ENCODE measurements at places on chromosomes 16 and 17. TPM values are rescaled to one million over a fixed set of nuclear protein-coding genes. Genes with fewer than 3 reads are reported as not detected.

DNA sequence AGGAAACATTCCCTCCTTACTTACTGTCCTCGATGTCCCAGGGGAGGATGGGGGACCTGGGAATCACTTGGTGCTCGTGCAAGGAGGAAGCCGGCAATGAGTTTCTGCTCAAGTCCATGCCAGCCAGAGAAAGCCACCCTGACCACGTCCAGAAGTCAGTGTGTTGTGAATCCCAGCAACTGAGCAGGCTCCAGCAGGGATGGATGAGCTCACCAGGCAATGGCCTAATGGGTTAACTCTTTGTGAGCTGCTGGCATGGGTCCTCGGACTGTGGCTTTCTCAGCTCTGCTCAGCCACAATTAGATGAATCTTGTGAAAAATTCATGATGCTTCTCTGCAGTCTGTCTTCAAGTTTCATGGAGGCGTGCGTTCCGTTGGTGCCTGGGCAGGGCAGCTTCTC is at the start of gene PIRT:
Gene PIRT, minus strand, starts transcription at position 167 of the 400 bp plus-strand sequence. CDS start 12,442 bp downstream, outside the sequence.
- 0 out of 2 replicates have a peak, but pooled peaks cover 1% of the 10 kb centered on the region for H3K27me3 ChIP-seq
- no peak for DNase-seq
- no peaks in the 10 kb centered on the region for H3K4me1 ChIP-seq
- H3K27ac ChIP-seq, result no peak within 1 kb of the TSS
- no peaks in the 10 kb centered on the region for H3K36me3 ChIP-seq

Gene STAC2
- not detected for total RNA-seq

DNA sequence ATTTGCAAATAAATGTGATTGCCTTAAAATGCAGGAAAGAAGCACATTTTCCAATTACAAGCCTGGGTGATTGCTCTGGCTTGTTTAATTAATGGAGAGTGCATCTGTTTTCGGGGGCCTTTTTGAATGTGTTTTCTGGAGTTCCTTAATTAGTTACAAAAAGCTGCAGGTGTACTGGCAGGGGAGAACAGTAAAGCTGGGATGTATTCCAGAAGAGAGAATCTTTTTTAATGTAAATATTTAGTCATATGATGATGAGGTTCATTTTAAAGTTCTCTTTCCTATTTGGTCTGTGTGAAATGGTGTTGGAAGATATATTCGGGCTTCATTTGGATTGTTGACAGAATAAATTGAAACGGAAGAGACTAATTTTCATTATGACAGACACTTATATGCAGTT is 70.9 kb upstream of the N4BP1 start:
- no peaks in the 10 kb centered on the region for H3K27me3 ChIP-seq
- H3K4me3 ChIP-seq, result no peak overlapping the region
- DNase-seq, result no peak
- no peaks in the 10 kb centered on the region for H3K4me1 ChIP-seq
- H3K27ac ChIP-seq, result no peak overlapping the region
- no peaks in the 10 kb centered on the region for H3K36me3 ChIP-seq

- no peaks in the 10 kb centered on the region for H3K27me3 ChIP-seq
- no peak overlapping the region for H3K27ac ChIP-seq
- H3K4me1 ChIP-seq, result no peaks in the 10 kb centered on the region
- no peak overlapping the region for H3K4me3 ChIP-seq
These were observed 435.0 kb downstream of the MAF start for GRCh38 chr16:79165506-79165905.

- peaks cover 34% of the 10 kb centered on the region for H3K4me1 ChIP-seq
- H3K27ac ChIP-seq, result no peak overlapping the region
- H3K4me3 ChIP-seq, result no peak overlapping the region
- H3K36me3 ChIP-seq, result no peaks in the 10 kb centered on the region
These were observed 337.9 kb downstream of the GRIN2A start for GRCh38 chr16:9844361-9844760.

Gene DHRS7C
- not detected for total RNA-seq

DNA sequence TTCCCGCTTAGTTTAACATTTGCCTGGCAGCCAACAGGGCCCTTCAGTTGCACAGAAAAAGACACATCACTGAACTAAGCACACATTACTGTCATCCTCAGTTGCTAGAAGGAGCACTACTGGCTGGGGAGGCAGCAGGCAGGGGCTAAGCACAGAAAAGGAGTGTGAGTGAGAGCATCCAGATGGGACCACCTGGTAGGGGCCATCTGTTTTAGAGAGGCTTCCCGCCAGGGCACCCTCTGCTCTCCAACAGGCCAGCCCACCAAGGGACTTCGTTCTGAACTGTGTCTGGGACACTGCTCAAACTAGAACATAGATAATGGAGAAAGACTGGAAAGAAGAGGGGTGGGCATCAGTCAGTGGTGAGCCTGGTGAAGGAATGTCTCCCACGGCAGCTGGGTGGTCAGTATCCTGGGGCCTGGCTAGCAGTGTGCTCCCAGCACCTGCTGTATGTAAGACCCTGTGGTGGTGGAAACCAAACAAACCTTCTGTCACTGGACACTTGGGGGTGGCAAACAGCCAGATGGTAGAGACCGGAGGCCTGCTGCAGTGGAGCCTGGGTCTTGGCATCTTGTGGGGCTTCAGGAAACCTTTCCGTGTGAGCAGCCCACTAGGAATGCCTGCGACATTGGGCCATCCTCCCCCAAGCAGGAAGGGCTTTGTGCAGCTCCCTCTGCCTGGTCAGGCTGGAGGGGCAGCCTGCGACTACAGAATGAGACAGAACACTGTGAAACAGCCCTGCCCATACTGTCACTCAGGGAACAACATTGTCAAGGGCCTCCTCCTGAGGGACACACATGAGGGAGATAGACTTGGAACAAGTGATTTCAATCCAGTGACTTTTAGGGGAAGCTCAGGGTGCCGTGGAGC is 12.8 kb upstream of the RANGRF start:
- H3K27me3 ChIP-seq, result no peaks in the 10 kb centered on the region
- no peaks in the 10 kb centered on the region for H3K4me1 ChIP-seq
- DNase-seq, result no peak
- no peak overlapping the region for H3K27ac ChIP-seq
- H3K36me3 ChIP-seq, result no peaks in the 10 kb centered on the region

Gene TNP2
- not detected for total RNA-seq

- no peak for DNase-seq
- H3K27ac ChIP-seq, result peak overlapping the region; percentile 99
- H3K36me3 ChIP-seq, result no peaks in the 10 kb centered on the region
These were observed 586 bp downstream of the UBALD2 start for GRCh38 chr17:76265624-76266243.

- H3K36me3 ChIP-seq, result peaks cover 8% of the 10 kb centered on the region
- no peak overlapping the region for H3K4me3 ChIP-seq
- no peaks in the 10 kb centered on the region for H3K27me3 ChIP-seq
- no peaks in the 10 kb centered on the region for H3K4me1 ChIP-seq
- no peak for DNase-seq
These were observed 24.0 kb downstream of the TMC6 start for GRCh38 chr17:78104540-78104941.

- peaks cover 2% of the 10 kb centered on the region for H3K4me1 ChIP-seq
- no peak overlapping the region for H3K27ac ChIP-seq
- no peak for DNase-seq
- H3K4me3 ChIP-seq, result no peak overlapping the region
These were observed 383.2 kb downstream of the GRIN2A start for GRCh38 chr16:9798952-9799580.

DNA sequence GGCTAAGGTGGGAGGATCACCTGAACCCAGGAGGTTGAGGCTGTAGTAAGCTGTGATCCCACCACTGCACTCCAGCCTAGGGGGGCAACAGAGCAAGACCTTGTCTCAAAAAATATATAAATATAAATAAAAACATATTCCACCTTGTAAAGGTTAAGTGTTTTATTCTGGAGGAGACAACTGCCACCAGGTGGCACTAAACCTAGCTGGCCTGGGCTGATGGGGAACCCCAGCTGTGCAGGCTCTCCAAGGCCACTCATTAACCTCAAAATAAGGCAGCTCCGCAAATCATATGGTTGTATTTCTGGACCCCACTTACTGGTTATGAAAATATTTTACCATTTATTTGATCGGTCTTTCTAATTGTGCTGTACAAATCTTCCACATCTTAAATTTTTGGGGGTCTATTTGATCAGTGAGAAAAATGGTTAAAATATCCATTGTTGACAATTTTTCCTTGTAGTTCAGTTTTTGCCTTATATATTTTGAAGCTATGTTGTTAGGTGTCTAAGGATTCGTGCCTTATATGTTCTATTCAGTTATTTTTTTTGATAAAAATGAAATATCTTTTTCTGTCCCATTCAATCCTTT is 8.5 kb upstream of the ICAM2 start:
- no peaks in the 10 kb centered on the region for H3K36me3 ChIP-seq
- no peak overlapping the region for H3K27ac ChIP-seq
- H3K4me1 ChIP-seq, result peaks cover 3% of the 10 kb centered on the region
- DNase-seq, result no peak

Gene IGF2BP1
- total RNA-seq, result 2.4 TPM

DNA sequence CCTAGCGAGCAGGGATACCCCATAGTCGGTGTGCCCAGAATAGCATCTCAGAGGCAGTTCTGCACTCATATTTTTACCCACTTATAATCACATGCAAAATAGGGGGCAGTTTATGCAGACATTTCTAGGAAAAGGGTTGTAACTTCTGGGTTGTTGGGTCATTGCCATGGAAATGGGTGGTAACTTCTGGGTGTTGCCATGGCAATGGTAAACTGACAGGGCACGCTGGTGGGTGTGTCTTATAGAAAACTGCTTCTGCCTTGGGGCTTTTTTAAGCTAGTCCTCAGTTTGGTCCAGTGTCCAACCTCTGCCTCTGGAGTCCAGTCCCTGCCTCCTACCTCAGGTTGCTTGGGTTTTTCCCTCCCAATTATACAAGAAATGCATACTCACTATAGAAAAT is 7.4 kb upstream of the SPAG9 start:
- H3K27ac ChIP-seq, result no peak overlapping the region
- peaks cover 10% of the 10 kb centered on the region for H3K4me1 ChIP-seq
- DNase-seq, result no peak
- H3K4me3 ChIP-seq, result no peak overlapping the region
- H3K36me3 ChIP-seq, result no peaks in the 10 kb centered on the region

DNA sequence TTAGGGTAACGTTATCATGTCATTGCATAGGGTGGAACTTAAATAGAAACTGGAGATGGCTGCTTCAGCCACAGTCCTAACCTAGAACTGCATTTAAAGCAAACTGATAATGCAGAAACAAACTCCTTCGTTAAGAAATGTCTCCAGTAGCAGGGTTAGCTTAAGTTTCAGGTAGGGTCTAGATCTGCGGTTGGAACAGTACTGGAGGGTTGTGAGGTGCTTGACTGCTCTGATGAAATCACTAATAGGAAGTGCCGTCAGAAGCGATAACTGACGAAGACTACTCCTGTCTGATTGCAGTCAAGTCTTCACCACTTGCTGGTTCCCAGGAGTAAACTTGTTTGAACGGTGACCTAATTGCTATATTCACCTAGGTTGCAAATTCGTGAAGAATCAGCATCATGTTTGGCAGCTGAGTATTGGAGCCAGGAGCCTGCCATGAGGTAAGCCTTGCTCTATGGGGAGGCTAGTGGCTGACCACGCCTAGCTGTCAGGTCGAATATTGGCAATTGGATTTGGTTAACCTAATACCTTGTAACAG is 24.5 kb downstream of the TRPV2 start:
- peaks cover 20% of the 10 kb centered on the region for H3K36me3 ChIP-seq
- peak overlapping the region; percentile 79 for H3K27ac ChIP-seq
- peak overlapping the region; percentile 97 for H3K4me3 ChIP-seq
- no peak for DNase-seq

DNA sequence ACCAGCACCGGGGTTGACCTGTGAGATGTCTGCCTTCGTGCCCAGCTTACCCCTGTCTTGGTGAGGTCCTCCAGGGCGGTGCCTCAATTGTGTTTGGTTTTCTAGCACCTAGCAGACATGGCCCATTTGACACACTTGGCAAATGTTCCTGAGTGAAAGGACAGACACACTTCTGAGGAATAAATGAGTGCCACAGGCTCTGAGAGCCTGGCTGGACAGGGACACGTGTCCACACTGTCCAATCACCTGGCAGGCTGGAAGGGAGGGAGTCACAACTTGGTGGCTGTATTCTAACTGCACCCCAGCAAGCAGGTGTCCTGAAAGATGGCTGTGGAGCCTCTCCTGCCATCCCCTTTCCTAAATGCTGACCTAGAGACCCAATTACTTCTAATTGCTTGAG is 7.4 kb downstream of the MAP3K14 start:
- DNase-seq, result no peak
- H3K27ac ChIP-seq, result peak overlapping the region; percentile 59
- no peaks in the 10 kb centered on the region for H3K27me3 ChIP-seq
- H3K36me3 ChIP-seq, result peaks cover 18% of the 10 kb centered on the region
- no peak overlapping the region for H3K4me3 ChIP-seq

- H3K4me1 ChIP-seq, result no peaks in the 10 kb centered on the region
- no peaks in the 10 kb centered on the region for H3K36me3 ChIP-seq
- no peaks in the 10 kb centered on the region for H3K27me3 ChIP-seq
- no peak overlapping the region for H3K27ac ChIP-seq
These were observed 512.0 kb downstream of the NPIPA7 start for GRCh38 chr16:16890964-16891363.

GRCh38 chr17:40402668-40403067 is 15.0 kb downstream of the TOP2A start:
- H3K36me3 ChIP-seq, result peaks cover 6% of the 10 kb centered on the region
- no peak overlapping the region for H3K4me3 ChIP-seq
- DNase-seq, result no peak
- no peaks in the 10 kb centered on the region for H3K4me1 ChIP-seq

DNA sequence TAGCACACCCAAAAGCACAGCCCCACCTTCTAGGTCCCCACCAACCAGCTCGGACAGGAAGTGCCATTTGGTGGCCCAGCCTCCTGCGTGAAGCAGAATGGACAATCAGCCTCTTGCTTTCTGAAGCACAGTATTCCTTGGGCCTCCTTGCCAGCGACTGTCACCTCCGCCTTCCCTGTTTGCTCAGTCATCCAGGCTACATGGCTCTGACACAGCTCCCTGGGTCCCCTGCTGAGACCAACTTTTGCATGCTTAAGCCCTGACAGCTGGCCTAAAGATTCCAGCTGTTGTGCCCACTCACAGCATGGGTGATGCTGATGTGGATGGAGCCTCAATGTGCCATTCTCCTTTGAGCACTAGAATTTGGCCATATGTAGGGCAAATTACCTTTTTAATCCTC is 4.5 kb upstream of the CACNG5 start:
- no peaks in the 10 kb centered on the region for H3K27me3 ChIP-seq
- H3K27ac ChIP-seq, result no peak overlapping the region
- no peaks in the 10 kb centered on the region for H3K4me1 ChIP-seq

DNA sequence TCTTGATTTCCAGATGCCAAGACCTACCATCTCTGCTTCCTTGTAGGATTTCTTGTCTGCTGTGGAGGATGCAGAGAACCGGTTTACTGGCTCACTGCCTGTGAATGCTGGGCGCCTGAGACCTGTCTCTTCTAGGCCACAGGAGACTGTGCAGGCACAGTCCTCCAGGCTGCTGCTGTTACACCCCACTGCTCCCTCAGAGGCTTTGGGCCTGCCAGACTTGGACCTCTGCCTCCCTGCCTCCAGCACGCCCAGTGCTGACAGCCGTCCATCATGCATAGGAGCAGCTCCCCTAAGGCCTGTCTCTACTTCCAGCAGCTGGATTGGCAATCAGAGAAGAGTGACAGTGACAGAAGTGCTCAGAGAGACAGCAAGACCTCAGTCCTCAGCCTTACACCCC is 6.1 kb downstream of the HROB start:
- H3K4me1 ChIP-seq, result peaks cover 4% of the 10 kb centered on the region
- no peak overlapping the region for H3K4me3 ChIP-seq
- H3K36me3 ChIP-seq, result peaks cover 18% of the 10 kb centered on the region
- no peaks in the 10 kb centered on the region for H3K27me3 ChIP-seq
- H3K27ac ChIP-seq, result no peak overlapping the region
